Neuronal stem cell (in vitro differentiated cells): ENCODE measurements at places on chromosomes 6 and 20.

GRCh38 chr6:89073014-89073620 lies 7.4 kb upstream of the PNRC1 start:
- DNase-seq, result no peak

DNA sequence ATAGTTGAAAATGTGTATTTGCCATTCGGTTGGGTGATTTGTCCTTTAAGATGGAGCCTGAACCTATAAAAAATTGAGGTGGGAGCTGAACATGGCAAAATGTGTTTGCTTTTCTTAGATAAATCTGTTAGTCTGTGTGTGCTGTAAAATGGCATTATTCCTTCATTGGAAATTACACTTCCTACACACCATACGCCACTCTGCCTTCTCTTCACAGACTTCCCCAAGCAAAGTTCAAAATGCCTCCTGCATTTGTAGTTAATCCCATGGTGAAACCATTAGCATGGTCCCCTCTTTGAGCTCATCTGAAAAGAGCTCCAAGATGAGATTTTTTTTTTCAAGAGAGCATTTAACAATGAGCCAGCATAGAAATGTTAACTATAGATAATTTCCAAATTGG lies 567 bp downstream of the ADTRP start:
- DNase-seq, result no peak

- DNase-seq, result no peak
These were observed 355.9 kb downstream of the PREX1 start for GRCh38 chr20:48471759-48472408.

DNA sequence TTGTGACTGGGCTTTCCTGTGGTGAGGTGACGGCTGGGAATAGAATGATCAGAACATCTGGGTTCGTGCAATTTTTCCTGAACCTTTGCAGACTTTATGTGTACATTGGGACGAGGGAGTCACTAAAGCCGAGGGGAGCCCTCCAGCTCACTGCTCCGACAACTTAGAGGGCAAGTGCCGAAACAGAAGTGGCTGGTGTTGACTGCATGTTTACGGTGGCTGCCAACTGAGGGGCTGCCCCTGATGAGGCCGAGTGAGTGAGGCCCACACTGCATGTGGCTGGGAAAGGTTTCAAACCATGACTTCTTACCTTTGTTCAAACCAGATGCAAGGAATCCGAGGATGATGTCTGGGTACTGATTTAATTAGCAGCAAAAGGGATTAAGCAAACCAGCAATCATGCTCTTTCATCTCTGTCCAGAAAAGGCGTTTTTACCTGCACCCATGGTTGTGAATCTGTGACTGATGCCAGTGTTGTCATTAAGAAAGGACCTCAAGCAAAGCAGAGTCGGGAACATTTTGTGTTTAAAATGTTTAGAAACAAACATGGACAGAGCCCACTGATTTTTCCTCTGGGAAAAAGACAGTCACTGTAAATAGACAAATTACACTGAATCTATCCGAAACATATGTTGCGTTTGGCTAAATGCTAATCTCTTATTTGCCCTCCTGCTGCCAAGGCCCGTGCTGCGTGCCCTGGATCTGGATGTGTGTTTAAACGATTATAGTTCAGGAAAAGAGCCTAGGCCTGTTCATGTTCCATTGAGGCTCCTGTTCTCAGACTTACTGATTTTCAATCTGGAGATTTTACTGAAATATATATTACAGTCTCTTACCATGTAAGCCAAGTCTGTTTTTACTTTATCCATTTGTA lies 105.1 kb downstream of the UST start:
- DNase-seq, result no peak

DNA sequence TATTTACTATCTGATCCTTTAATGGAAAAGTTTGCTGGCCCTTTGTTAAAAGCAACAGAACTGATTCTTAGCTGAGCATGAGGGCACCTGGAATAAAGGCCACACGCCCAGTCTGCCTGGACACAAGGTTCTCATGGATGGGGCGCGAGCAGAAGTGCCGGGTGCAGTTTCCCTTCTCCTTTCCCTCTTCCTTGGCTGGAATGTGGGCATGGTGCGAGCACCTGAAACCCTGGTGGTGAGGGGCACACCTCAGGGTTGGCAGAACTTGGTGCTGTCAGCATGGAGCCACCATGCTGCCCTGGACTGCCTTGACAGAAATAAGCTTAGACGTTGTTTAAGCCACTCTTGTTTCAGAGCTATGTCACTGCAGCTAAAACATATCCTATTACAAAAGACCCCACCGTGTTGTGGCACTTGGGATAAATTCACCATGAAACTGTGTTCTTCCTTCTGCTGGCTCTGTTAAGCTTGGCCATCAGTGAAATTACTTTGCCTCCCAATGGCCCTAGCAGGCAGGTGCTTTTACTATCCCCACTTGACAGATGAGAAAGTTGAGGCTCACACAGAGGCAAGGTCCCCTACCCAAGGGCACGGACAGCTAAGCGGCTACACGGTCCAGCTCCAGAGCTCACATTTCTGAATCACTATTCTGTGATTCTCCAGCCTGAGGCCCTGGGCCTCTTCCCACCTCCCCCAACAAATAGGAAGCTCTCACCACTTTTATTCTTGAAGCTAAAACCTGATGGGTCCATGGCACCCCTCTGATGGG lies 115.9 kb downstream of the PREX1 start:
- DNase-seq, result no peak

- DNase-seq, result no peak
These were observed 397.9 kb downstream of the SAMD5 start for GRCh38 chr6:147906361-147906760.

- DNase-seq, result no peak
These were observed 63.0 kb downstream of the NCOA7 start for GRCh38 chr6:125853756-125854155.

DNA sequence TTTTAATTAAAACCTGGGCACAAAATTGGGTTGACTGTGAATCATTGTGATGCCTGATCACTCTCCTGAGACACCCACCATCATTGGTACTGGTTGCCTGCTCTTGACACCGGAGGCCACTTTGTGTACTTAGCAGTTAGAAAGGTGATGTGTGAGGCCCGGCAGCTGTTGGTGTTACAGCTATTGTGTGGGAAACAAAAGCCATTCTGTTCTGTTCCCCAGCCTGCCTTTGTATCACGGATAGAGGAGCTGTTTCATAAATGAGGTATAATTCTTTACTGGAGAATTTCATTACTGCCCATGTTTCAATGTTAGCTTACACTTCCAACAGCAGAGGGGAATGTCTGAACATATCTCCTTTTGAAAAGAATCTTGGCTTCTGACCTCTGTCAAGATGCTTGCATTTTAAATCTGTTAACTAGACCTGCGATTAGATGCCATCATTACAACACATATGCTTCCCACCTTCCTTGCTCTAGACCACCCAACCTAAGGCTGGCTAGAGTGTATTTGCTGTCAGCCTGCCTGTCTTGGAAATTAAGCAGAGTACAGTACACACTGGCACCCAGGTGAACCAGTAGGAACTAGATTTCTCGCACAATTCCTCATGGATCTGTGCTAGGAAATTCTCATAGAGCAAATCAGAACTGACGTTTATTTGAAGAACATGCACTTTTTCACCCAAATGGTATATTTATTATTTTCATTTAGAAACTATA lies 142.4 kb upstream of the INSM1 start:
- DNase-seq, result no peak

DNA sequence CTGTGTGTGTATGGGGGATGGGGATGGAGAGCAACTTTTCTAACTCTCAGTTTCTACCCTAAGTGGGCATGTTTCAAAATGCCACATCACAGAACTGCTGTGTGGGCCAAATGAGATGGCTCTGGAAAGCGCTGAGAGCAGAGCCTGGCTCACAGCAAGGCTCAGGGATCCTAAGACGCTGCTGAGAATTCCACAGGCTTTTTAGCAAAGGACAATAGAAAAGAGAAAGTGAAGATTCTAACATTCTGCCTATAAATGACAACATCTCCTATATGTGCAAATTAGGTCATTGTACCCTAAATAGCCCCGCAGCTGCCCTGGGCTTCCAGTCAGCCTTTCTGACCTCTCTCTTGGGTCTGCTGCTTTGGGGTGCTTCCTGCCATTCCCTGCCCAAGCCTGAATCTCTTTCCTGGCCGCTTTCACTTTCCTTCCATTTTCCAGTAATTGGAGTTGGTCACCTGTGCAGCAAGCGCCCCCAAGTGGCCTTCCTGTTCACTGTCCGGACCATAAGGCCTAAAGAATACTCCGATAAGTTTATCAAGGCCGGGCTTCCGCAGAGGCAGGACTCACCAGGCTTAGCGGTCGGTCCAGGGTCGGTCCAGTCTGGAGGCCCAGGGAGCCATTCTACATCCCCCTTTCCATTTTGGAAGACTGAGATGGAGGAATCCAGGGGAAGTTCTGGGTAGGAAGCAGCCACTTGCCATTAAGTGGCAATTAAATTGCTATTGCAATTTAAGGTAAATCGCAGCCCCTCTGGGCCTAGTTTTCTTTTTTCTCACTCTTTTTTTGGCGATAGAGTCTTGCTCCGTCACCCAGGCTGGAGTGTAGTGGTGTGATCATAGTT lies 6.7 kb upstream of the DDR1 start:
- DNase-seq, result peak; percentile 79

DNA sequence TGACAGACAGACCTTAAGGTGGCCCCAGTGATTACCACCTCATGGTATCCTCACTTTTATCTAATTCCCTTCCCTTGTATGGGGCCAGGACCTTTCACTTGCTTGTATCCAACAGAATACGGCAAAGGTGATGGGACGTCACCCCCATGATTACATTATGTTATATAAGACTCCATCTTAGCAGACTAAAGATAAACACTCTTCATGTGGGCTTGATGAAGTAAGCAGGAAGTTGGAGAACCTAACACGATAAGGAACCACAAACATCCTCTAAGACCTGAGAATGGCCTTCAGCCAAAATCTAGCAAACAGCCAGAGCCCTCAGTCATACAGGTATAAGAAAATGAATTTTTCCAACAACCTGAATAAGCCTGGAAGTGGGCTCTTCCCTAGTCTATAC lies 8.0 kb downstream of the SLC17A3 start:
- DNase-seq, result no peak

- DNase-seq, result no peak
These were observed 187.5 kb upstream of the ECI2 start for GRCh38 chr6:4322846-4323309.

GRCh38 chr6:127404594-127405178 lies 54.5 kb downstream of the KIAA0408 start:
- no peak for DNase-seq

DNA sequence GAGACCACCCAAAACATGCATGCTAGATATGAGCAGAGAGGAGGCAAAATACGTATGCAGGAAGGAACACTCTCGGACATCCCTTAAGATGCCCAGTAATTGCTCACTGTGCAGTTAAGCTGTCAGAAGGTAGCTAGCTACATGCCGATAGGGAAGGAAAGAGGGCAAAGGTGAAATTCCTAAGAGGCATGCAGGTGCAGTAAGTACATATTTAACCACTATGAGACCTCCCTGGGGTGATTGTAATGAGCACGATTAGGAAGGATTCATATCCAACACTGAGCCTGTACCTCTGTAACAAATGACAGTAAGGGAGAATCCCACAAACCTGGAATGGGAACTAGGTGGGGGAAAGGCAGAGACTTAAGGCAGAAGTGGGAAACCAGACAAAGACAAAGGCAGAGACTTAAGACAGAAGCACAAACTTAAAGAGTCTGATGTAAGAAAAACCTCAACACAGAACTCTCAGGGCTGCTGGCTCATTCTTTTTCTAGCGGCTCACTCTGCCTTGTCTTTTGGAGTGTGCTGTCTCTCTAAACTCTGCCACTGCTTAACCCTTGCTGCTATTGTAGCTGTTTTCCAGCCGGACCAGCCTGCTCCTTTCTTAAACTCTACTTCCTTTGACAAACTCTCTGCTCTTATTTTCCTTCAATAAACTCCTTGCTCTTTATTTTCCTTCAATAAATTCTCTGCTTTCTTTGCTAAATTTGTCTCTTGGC lies 148.1 kb downstream of the UBE3D start:
- no peak for DNase-seq

DNA sequence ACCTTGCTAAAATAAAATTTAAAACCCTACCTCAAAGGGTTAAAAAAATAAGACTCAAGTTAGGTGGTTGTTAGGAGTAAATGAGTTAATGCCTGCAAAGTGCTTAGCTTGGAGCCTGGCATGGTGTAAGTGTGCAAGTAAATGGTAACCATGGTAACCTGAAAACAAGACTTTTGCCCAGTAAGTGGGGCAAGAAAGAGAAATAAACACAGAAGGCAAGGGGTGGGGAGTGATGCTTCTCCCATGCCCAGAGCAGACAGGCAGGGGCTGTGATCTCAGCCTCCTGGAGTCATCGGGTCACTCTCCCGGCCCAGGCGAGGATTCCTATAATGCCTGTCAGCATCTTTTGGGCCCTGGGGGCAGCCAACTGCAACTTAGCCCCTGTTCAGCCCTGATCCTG lies 59.2 kb upstream of the SLC32A1 start:
- DNase-seq, result no peak

- peak; percentile 37 for DNase-seq
These were observed 268.0 kb downstream of the TFAP2A start for GRCh38 chr6:10146715-10147451.

DNA sequence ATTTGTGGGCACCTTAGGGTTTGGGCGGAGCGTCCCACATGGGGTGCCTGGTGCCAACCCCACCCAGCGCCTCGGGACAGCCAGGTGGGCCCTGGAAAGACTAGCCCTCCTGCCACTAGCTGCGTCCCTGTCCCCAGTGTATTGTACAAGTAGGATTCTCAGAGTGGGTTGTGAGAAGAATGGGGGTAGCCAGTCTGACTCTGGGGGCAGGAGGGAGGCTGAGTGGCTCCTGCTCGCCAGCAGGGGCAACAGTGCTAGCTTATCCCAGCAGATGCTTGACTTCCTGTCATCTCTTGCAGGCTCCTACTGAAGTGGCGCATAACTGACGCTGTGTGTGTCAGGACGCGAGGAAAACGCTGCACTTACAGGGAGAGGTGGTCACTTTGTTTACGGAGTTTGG lies 9.3 kb downstream of the PSMA7 start:
- DNase-seq, result no peak

DNA sequence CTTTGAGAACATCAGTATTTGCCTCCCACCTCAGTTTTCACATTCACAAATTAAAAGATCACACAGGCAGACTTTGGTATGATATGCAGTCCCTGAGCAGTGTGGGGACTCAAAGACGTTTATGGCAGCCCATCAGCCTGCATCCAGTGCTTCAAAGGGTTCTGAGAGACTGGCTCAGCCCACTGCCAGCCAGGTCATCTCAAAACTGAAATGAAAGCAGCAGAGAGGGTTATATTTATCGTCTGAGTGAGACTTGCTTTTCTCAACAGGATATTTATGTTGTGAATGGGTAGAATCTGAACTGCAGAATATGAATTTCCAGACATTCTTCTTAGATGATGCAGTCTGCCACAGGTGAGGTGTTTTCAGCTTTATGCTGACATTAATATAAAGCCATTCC lies 159.8 kb downstream of the NRN1 start:
- no peak for DNase-seq

- no peak for DNase-seq
These were observed 44.2 kb upstream of the ZMYND8 start for GRCh38 chr20:47400685-47401084.

- DNase-seq, result peak; percentile 73
These were observed 1.7 kb downstream of the KCNK15 start for GRCh38 chr20:44747166-44748004.

- DNase-seq, result no peak
These were observed 86.1 kb upstream of the CD83 start for GRCh38 chr6:14031516-14031915.

GRCh38 chr6:158072083-158072721 lies 90.5 kb downstream of the SYNJ2 start:
- DNase-seq, result peak; percentile 58

GRCh38 chr20:20233041-20233514 lies 134.8 kb upstream of the INSM1 start:
- DNase-seq, result no peak

GRCh38 chr20:52305024-52305645 lies 113.6 kb upstream of the ZFP64 start:
- no peak for DNase-seq
